ENCODE measurements at places on chromosomes 16 and 17.

DNA sequence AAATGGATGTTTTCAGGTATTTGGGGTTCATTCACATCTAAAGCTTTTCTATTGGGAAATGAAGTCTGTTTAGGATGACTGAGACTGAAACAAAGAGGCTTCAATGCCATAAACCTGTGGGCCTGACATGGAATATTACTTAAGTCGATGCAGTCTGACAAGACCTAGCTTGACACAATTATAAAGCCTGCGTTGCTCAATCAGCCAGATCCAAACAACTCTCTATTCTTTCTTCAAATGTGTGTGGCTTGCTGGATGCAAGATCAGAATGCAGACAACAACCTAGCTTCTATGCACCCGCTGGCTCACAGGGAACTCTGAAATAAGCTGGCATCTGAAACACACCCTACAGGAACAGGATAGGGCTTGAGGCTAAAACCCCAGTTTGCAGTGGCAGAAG lies 40.0 kb downstream of the RFFL start:
- no peak for DNase-seq

DNA sequence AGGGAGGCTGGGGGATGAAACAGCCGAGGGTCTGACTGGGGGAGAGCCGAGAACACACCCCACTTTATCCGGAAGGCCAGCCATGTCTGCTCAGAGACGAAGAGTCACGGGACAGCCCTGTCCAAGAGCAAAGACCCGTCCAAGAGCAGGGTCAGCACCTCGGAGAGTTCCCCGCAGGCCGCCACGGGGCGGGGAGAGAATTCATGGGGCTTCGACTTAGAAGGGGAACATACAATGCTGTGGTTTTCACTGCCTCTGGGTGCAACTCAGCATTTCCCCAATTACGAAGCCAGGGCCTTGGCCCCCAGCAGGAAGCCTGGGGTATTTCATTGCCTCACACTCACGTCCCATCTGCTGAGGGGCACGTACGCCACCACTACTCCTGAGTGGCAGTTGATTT lies 59.3 kb downstream of the JPH3 start:
- DNase-seq: no peak

GRCh38 chr16:56351481-56351880 lies 73.9 kb downstream of the AMFR start:
- DNase-seq: no peak

- DNase-seq: no peak
Measured at GRCh38 chr17:73231395-73231794, 30.3 kb downstream of the CPSF4L start.

GRCh38 chr16:23857256-23857880 lies 21.6 kb downstream of the PRKCB start:
- DNase-seq: no peak

- DNase-seq: no peak
Measured at GRCh38 chr16:68230176-68230571, 5.8 kb downstream of the ESRP2 start.

- DNase-seq: no peak
Measured at GRCh38 chr16:22970209-22970865, 156.4 kb downstream of the HS3ST2 start.

GRCh38 chr17:82241183-82241925 lies 12.5 kb downstream of the SLC16A3 start:
- no peak for DNase-seq

DNA sequence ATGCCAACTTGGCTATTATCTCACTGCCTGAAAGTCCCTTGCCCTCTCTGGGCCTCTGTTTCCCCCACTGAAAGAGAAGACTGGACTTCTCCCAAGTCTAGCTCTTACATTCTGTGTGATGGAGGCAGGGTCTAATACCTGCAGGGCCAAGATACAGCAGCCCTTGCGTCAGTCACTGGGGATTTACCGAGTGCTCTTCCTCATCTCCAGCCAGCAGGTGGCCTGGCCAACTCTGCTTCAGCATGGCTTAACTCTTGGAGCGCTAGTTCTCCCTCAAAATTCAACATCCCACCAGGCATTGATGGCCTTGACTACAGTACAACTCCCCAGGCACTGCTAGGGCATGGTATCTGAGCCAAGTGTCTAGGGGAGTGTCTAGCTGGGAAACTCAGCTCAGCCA lies 19.9 kb upstream of the MTMR4 start:
- no peak for DNase-seq

DNA sequence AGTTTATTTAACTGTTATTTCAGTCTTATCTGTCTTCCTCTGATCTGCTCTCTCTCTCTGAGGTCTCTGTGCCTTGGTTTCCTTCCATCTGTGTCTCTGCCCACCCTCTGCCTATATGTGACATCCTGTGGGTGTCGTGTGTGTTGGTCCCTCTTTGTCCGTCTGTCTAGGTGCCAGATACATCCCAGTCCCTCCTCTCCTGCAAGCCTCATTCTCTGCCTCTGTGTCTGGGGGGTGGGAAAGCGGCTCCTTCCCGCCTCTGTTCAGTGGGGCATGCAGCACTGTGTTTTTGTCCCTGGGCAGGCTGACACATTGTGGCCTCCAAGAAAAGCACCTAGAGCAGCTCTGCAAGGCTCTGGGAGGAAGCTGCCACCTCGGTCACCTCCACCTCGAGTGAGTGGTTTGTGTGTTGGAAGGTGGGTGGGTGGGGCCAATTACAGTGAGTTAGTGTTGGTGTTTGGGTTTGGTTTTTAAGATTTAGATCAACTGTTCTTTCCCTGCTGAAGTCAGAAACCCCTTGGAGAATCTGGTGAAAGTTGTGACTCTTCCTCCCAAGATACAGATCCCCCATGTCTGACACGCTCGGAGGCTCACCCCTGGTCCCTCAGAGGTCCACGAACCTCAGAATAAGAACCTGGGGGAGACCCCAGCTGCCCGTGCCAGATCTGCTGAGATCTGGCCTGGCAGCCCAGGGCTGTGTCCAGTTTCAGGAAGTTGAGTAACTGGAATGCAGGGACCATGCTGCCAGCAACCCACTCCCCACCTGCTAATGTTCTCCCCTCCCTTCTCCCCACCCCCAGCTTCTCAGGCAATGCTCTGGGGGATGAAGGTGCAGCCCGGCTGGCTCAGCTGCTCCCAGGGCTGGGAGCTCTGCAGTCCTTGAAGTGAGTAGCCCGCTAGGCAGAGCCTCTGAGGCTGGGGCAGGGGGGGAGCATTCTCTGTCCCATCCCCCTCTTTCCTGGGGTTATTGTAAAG lies 50.9 kb upstream of the CPNE2 start:
- DNase-seq: no peak

GRCh38 chr17:13410874-13411273 lies 190.9 kb downstream of the HS3ST3A1 start:
- DNase-seq: no peak

DNA sequence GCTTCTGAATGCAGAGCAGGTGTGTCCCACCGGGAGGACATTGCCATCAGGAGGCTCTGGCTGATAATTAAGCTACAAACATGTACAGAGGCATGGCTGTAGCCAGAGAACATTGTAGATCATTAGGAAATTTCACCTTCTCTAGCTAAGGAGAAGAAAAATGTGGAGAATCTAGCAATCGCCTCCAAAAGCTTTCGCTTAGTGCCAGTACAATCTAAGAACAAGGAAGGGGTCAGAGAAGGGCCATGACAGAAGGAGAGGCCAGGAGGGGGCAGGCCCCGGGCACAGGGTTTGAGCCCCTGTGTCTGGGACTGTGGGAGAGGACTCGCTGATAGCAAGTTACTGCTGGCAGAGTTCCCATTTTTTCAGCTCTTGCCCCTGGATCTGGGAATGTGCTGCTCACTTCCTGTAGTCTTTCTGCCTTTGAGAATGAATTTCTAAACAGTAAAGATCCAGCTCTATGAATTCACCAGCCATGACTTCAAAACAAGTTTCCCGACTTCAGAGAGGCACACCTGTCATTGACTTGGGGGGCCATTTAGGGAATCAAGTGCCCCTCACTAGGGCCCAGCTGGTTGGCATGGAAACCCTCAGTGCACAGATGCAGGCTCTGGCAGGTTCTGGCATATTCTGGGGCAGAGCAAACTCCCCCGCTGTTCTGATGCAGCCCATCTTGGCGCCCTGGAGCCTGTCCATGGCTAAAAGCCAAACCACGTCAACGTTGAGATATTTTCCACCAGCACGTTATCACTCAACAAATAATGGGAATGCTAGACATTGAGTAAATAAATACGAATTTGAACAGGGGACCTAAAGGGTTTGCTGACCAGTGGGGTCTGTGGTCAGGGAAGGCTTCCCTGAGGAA lies 59.5 kb upstream of the CACNG4 start:
- no peak for DNase-seq

GRCh38 chr17:51103451-51103850 lies 17.2 kb downstream of the SPAG9 start:
- DNase-seq: no peak

GRCh38 chr17:10631048-10631700 lies 25.9 kb downstream of the MYH3 start:
- DNase-seq: no peak

DNA sequence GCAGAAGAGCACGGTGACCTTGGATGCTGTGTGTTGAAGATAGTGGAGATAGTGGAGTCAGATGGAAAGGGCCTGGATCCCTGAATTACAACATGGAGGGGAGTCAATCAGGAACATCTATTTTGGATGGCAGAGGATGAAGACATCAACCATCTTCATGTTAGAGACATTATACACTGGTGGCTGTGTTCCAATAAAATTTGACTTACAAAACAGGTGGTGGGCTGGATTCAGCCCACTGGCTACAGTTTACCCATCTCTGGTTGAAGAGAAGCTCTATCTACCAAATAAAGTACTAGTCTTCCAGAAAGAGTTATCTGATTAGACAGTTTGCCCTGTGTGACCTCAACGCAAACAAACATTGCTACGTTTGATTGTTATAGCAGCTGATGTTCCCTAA lies 247.2 kb downstream of the XYLT1 start:
- DNase-seq: no peak

GRCh38 chr16:84699147-84699711 lies 571 bp upstream of the USP10 start:
- DNase-seq: no peak

- no peak for DNase-seq
Measured at GRCh38 chr16:60091071-60091470, 1357.0 kb upstream of the GOT2 start.

DNA sequence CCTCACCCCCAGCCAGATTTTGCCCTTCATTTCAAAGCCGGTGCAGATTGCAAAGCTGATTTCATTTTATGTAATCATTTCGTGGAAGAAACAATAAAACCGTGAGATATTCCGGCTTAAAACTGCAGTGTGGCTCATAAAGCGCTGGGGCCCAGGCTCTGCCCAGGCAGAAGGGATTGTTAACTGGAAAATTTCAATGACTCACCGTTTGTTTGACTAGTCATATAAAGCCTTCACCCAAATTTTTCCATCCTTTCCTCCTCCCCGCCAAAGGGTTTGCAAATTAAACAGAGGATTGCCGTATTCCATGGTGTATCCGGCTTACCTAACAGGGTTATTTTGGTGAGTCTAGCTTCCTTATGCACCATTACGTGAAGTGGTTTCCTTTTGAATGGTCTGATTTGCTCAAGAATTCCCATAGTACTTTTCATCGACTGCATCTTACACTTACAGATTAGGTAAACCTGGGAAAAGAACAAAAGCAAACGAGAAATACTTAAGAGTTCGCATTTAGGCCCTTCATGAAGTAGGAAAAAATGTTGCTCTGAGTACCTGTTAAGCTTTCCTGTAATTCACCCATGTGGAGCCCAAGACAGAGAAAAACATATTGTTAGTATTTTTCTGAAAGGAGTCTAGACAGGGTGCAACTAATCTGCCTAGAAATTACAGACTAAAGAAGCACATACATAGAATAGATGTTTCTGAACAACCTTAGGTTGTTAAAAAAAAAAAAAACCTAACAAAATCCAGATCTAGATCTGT lies 949 bp upstream of the GSPT1 start:
- no peak for DNase-seq

DNA sequence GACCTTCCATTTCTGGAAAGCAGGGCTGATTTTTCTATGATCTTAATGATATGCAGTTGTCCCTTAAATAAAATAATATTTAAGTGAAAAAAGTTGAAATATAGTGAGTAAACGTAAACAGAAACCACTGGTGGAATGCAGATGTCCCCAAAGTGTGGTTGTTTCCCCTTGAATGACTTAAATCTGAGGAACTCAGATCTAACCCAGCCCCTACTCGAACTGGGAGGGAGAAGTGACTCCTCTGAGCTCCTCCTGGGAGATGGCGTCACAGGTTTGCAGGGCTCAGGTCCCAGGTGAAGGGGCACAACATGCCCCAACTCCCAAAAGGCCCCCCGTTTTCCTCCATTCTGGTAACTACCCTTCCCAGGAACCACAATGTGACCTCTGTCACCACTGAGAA lies 142.8 kb downstream of the IRF8 start:
- no peak for DNase-seq

DNA sequence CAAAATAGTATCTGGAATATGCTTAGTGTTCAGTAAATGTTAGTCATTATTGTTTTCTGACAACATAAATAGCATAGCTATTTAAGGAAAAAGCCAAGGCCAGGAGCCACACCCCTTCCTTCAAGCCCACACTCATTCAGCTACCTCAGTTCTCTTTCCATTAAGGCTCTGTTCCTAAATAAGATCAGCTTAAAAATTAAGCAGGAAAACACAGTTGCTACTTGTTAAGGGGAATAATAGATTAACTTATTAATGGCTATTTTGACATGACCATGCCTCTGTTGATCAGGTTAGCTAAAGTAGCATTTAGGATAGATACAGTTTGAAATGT lies 158.1 kb downstream of the CHD9 start:
- DNase-seq: no peak

GRCh38 chr16:29831490-29831889 lies 11.2 kb downstream of the MVP start:
- no peak for DNase-seq

DNA sequence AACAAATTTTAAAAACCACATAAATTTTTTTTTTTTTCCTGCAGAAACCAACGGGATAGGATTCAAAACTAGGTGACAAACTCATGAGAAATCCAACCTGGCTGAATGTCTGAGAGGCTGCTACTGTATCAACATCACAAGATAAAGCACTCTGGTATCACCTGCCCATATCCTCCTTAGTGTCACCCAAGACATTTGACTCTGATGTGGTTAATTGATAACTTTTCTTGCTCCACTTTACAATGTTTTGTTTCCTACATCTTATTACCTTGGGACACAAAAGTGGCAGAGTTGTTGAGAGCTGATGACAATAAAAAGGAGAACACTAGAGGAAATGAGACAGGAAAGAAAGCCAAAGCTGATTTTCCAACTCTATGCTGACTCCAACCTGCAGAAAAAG lies 4.0 kb upstream of the FBXL20 start:
- DNase-seq: no peak
